Bone marrow (tissue), 2 donors: ENCODE measurements at places on chromosomes 4 and X.

DNA sequence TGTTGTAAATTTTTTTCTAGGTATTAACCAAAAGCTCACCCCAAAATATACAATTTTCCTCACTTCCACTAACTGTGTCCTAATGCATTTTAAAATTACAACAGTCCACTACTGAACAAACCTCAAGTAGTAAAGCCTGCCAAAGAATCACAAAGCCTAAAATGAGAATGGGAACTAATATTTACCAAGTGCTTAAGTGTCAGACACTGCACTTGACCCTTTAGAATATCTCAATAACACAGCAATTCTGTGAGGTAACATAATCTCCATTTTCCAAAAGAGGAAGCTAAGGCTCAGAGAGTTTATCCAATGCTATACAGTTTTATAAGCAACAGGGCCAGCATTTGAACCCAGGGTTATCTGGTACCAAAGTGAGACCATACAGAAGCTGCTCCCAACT, 4.9 kb downstream of the SLC9A7 start:
- no peak for DNase-seq

- DNase-seq, result no peak
Measured at GRCh38 chr4:107366016-107366735, 330.1 kb upstream of the DKK2 start.

- DNase-seq, result no peak
Measured at GRCh38 chrX:133598601-133599335, 183.5 kb upstream of the GPC4 start.

GRCh38 chrX:120690941-120691340, 61.1 kb upstream of the C1GALT1C1 start:
- no peak for DNase-seq

GRCh38 chrX:94121799-94122198, 447.8 kb downstream of the FAM133A start:
- DNase-seq, result no peak

GRCh38 chrX:40748977-40749376, 13.6 kb upstream of the MED14 start:
- DNase-seq, result no peak

- no peak for DNase-seq
Measured at GRCh38 chr4:102404431-102404969, 59.2 kb upstream of the SLC39A8 start.

GRCh38 chrX:19792412-19792811, 95.0 kb downstream of the SH3KBP1 start:
- DNase-seq, result no peak

- no peak for DNase-seq
Measured at GRCh38 chr4:126969360-126970235, 663.2 kb upstream of the INTU start.

GRCh38 chr4:77731656-77732055, 87.5 kb downstream of the CNOT6L start:
- DNase-seq, result no peak

- DNase-seq, result no peak
Measured at GRCh38 chrX:148930206-148930729, 429.9 kb downstream of the AFF2 start.

DNA sequence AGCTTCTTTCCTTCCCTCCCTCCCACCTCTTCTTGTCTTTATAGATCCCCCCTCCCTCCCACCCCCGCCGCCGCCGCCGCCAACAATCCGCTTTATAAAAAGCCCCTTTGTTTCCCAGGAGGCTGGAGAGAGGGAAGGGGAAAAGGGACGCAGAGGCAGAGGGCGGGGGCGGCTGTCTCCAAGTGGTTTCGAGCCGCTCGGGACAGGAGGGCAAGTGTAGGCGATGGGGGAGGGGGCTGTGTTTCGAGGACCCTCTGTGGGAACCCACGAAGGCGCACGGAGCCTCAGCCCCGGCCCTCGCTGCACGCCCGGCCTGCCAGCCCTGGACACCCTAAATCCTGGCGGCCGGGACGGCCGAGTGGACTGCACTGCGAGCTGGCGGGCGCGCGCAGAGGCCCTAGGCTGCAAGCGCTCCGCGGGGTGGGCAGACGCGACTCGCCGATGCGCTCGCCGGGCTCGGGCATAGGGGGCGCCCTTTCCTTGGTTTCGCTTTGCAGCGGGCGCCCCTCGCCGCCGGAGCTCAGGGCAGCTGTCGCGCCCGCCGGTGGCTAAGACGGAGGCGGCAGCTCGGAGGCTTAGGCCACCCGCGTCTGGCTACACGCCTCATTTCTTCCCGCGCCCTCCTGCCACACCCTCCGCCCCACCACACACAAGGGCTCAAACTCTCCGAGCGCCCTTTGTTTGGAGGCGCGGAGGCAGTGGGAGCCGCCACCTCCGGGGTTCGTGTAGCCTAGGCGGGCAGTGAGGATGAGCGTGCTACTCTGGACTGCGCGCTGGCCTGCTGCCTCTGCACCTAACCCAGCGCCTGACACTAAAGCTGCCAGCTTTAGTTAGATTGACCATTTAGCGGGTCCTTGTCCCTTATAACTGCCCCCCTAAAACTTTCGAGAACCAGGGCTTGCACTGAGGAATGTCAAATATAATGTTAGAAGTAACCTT, 2.2 kb downstream of the MAMLD1 start:
- DNase-seq, result no peak

- DNase-seq, result no peak
Measured at GRCh38 chrX:136711147-136711546, 63.2 kb downstream of the CD40LG start.

- no peak for DNase-seq
Measured at GRCh38 chr4:179095585-179096221, 1653.5 kb upstream of the AGA start.

GRCh38 chr4:75071317-75071716, 138.4 kb downstream of the PARM1 start:
- no peak for DNase-seq

DNA sequence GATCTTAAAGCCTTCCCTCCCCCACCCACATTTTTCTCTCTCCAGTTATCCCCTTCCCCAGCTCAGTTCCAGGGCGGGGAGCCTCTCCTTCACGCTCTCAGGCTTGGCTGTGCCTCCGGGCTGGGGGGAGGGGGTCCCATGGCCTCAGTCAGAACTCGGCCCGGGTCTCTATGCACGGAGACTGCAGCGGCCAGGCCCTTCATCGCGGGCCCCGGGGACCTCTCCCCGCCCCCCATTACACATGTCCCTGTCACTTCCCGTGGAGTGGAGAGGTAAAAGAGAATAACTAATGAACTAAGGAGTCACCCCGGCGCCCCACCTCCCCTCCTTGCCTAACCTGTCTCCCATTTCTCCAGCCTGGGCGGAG, 838 bp upstream of the PRICKLE3 start:
- no peak for DNase-seq
